Stimulated activated CD8-positive, alpha-beta memory T cell treated with anti-CD3 and anti-CD28 coated beads, Interleukin-4, amount 100 ng/mL, for 1 hour (primary cell): ENCODE measurements at places on chromosomes 1 and 21.

DNA sequence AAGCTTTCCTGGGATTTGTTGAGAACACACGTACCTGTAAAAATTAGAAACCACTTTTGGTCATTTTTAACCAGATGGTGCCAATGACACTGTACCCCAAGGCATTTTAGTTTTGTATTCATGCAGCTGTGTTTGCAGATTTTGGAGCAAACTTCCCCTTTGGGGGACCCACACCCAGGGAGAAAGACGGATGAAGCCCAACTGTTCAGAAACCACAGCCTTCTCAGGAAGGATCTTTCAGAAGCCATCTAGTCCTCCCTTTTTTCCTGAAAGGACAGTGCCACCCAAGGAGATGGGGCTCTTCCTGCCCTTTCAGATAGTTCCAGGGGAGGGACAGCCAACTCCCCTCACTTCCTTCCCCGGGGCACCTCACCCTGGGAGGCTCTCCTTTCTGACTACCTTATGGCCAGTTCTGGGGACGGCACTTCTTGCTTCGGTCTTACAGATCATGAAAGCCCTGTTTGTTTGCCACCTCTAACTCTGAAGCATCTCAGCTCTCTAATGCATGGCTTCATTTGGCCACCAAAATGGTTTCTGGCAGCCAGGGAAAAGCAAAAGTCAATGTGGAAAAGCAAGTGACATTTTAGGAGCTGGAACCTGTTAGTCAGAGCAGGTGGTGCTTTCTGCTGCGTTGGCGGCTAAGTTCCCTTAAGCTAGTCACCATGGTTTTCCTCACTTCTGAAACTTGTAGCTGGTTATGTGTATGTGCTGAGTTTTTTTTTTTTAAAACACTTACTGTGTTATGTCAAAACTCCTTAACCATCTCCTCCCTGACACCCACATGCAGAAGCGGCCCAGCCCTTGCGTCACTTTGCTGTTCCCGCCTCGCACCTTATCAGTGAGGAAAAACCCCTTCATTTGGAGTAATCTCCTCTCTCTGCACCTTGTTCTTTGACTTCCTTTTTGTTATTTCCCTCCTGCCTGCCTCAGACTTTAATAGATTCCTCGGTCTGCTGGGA is 10.1 kb downstream of the TMCC2 start:
- DNase-seq = no peak

GRCh38 chr21:46018615-46019014 is 37.0 kb downstream of the COL6A1 start:
- no peak for DNase-seq

DNA sequence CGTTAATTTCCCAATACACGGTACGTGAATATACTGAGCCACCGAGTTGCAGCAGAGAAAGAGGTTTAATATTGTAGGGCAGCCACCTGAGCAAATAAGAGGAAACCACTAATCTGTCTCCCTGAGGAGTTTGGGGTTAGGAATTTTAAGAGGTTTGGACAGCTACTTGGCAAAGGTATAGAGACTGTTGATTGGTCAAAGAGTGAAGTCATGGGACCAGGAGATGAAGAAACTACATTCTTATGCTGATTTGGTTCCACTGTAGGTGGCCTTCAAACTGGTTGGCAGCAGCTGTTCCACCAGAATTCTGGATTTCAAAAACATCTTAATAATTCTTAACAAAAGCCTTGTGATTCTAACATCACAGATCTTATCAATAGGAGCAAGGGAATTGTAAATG is 485.4 kb upstream of the PRMT6 start:
- DNase-seq = no peak

- no peak for DNase-seq
Observed at GRCh38 chr21:20647607-20648006, 350.6 kb upstream of the NCAM2 start.

- DNase-seq = no peak
Observed at GRCh38 chr1:178528953-178529335, 16.0 kb downstream of the TEX35 start.

DNA sequence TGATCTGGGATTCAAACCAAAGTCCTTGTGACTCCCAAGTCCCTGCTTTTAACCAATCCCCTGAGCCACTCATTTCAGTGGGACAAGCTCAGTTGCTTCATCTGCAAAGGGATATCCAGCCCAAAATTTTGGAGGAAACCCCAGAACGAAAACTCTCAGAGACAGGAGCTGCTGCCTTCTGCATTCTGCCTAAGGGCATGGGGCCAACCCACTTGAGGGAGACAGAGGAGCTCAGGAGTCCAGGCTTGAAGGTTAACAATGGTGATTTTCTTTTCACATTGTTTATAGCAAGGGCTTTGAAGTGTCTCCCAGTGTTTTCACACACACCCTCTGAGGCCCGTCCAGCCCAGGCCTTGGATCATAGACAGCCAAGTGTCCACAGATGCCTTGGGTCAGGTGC is 148.1 kb upstream of the CTTNBP2NL start:
- DNase-seq = no peak

DNA sequence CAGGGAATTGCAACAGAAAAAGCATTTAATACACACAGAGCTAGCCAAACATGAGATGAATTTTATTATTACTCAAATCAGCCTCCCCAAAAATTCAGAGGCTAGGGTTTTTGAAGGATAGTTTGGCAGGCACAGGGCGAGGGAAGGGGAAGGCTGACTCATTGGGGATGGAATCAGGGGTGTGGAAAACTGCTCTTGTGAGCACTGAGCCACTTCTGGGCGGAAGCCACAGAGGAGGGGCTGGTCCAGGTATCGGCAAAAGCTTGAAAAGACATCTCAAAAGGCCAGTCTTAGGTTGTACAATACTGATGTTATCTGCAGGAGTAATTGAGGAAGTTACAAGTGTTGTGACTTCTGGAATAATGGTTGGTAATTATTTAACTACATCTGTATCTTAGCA is 109.4 kb downstream of the TLR5 start:
- DNase-seq = no peak

GRCh38 chr1:7117399-7118281 is 332.4 kb downstream of the CAMTA1 start:
- no peak for DNase-seq

DNA sequence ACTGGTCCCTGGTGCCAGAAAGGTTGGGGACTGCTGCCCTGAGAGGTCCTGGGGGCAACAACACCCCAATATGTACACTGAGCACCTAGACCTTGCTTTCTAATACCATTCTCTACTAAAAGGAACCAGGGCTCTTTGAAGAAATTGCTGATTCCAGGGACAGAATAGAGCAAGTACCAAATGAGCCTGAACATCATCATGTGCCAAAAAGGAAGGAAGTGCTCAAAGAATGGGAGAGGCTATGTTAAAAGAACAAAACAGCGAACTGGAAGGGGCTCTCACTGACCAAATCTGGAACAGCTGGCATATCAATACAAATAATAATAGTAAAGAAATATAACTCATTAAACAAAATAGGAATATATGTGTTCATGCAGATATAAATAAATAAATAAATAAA is 50.8 kb downstream of the PIK3R3 start:
- DNase-seq = no peak

DNA sequence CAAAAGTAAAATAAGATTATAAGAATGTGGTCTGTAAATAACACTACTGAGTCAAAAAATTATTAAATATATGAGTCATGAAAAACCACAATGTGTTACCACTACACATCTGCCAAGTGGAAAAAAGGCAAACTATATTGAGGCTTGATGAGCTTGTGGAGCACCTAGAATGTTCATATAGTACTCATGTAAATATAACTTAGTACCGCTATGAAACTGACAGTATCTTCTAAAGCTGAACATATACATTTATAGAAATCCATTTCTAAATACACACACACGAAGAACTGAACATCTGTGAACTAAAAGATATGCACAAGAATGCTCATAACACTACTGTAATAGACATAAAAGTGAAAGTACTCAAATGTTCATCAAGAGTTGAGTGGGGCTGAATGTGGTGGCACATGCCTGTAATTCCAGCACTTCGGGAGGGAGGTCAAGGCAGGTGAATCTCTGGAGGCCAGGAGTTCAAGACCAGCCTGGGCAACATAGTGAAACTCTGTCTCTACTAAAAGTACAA is 18.5 kb upstream of the GBP3 start:
- DNase-seq = no peak
